ENCODE measurements at places on chromosomes 11 and 22.
A peak's percentile ranks its signal among the peaks of the same experiment; 100 is the strongest.

DNA sequence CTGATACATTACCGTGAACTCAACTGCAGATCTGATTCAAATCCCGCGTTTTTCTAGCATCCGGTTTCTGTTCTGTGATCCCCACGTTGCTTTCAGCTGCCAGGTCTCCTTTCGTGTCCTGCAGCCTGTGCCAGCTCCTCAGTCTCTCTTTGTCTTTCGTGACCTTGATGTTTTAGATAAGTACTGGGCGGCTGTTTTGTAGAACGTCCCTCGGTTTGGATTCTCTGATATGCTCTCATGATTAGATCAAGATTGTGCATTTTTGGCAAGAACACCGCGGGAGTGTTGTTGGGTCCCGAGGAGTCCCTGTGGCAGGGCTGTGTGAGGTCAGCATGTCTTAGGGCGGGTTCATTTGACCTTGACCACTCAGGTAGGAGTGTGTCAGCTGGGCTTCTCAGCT, 38.6 kb downstream of the KCNQ1 start:
- no peak for DNase-seq

- no peak for DNase-seq
Observed at GRCh38 chr11:31932879-31933278, 121.8 kb upstream of the PAX6 start.

DNA sequence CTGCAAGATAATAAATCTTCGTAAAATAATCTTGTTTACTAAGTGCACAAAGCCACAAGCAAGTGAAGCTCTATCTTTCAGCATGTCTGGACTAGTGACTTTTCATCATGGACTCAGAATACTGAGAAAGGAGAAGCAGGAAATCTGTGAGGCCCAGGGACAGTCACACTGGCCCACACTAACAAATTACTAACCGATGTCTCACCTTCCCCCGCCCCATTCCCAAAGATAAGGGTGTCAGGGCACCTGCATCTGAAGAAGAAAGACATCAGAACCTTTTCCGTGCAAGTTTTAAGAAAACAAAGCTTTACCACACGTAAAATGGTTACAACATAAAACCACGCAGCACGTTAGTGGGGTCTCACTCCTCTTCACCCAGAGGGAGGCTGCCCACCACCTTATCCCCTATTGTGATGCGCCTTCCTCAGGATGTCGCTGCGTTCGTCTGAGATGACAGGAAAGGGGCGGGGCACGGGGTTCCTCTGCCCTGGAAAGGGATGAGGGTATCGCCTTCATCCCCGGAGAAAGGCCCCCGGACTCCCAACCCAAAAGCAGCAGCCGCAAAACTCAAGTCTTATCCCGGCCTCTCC, 616 bp downstream of the BTBD10 start:
- DNase-seq: peak; percentile 81

GRCh38 chr11:64620381-64620971, 29.5 kb downstream of the SLC22A12 start:
- DNase-seq: no peak

DNA sequence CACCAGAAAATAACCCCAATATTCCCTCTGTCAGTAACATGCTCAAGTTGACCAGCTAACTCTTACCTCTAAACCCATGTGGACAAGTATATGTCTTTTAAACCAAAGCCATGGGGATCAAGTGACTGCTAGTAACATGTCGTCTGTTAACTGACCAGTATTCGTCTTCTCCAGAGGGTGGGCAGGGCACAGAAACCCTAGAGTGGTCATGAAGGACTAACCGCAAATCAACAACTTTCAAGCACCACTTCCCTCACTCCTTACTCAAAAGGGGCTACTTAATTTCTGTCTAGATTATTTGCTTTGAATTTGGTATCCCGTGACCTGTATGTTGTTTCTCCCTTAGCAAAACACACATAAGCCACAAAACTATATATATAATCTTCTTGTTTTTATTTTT, 293.2 kb downstream of the SWAP70 start:
- DNase-seq: no peak

DNA sequence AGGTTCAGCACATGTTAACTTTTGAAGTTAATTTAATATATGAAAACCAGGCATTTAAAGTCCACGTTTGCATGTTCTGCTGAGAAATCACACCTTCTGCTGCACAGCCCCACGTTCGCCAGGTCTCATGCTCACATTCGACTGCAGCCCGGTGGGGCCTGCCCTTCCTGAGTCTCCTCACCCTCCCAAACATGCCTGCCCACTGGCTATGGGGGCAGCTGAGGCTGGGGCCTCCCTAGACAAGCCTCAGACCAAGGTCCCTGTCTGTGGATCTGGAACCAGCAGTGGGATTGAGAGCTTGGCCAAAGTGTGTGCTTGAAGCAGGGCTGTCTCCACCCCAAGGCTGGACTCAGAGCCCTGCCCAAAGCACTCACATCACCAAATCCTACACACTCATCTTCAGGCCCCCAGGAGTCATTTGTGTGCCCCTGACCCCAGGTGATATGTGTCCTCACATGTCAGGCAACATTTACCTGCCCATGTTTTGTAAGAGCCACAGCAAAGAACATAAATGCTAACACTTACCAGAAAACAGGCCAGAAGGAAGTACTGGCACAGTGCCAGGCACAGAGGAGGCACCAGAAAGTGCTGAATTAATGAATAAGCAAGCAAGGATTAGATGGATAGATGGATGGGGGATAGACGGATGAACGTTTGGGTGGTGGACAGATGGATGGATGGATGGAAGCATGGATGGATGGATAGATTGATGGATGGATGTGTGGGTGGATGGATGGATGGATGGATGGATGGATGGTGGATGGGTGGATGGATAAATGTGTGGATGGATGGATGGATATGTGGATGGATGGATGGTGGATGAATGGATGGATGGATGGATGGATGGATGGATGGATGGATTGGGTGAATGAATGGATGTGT, 9.4 kb upstream of the FADD start:
- no peak for DNase-seq

GRCh38 chr22:50447576-50448551, 27.0 kb downstream of the SBF1 start:
- no peak for DNase-seq

DNA sequence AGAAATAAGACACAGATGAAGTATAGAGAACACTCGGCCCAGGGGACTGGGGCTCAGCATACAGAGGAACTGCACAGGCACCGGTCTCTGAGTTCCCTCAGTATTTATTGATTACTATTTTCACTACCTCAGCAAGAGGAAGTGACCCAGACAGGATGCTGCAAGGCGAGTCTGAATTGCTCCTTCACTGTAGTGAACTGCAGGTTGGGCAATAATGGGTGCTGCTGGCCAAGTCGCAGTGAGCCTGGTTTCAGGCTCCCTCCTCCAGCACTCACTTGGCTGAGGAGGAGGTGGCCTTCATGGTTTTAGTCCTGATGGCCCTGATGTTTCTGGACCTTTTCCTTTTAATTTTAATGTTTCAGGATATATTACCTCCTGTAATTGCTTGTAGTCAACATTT, 10.4 kb downstream of the OR52K2 start:
- DNase-seq: no peak

- DNase-seq: no peak
Observed at GRCh38 chr22:36816636-36817524, at the start of gene PVALB. PVALB (minus strand) TSS chr22:36817035; CDS start chr22:36817005, 30 bp downstream.

GRCh38 chr11:110479108-110480101, 49.7 kb downstream of the FDX1 start:
- DNase-seq: no peak

GRCh38 chr22:20840646-20841371, 17.8 kb downstream of the PI4KA start:
- DNase-seq: peak; percentile 62

DNA sequence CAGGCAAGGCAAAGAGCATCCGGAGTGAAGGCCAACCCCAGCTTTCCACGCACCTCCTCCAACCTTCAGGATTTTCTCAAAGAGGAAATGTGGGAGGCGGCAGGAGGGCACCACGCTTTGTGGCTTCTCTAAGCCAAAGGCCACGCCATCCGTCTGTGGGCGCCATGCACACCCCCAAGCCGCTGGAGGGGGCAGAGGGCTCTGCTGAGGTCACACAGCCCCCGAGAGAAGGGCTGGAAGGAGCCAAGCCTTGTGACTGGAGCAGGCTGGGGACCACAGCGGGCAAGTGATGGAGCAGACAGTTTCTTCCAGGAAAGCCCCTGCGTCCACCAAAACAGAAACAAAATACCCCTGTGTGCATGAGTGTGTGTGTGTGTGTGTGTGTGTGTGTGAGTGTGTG, 527.4 kb downstream of the BRD1 start:
- DNase-seq: peak; percentile 5

- peak; percentile 44 for DNase-seq
Observed at GRCh38 chr22:44337678-44338004, 24.9 kb upstream of the SHISAL1 start.

DNA sequence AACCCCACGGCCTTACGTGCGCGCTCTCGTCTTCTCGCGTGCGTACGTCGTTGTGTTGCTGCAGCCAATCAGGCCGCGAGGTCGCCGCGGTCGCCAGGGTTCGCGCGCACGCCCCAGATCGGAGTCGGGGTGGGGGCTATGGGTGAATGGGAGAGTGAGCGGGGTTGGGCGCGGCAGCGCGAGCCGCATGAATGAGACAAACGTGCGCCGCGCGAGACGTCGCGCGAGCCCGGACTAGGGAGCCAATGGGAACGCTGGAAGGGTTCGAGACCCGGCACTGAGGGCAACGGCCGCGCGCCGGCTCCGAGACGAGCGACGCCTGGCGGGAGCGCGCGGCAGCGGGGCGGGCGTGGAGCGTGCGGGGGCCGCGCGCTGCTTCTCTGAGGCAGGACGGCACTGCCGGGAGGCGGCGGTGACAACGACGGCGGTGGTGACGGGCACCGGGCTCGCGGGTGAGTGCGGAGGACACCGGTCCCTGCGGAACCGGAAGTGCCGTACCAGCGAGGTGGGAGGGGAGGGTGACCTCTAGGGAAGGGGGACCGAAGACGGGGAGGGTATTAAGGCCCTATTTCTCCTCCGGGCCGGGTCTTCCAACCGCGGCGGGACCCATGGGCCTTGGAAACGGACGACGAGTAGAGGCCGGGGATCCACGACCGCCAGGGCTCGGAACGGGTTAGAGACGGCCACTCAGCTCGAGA, at the start of gene ZDHHC5:
ZDHHC5 (plus strand) TSS at position 379 of the 698 bp plus-strand sequence. CDS start 4,977 bp downstream, outside the sequence.
- DNase-seq: peak; percentile 99

DNA sequence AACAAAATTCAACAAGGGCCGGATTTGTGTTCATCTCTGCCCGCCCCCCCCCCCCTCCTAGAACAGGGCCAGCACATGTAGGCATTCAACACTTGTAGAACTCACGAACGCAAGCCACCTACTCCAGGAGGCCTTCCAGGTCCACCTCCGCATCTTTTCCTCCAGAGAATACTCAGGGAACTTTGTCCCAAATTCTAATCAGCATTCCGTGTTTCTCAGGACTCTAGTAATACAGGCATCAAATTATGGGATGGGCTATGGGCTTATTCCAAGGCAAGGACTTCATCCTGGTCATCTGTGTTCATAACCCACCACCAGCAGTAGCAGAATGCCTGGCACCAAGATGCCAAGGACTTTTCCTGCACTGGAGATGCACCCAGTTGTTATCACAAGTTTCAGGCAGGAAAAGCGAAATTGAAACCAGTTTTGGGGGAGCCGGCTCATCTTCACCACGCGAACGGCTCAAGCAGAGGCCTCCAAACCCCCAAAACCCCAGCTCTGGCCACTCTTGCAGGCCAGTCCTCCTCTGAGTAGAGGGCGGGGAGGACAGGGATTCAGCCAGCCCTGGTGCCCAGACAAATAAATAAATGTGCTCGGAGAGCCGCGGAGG, 462 bp downstream of the UBE2L6 start:
- no peak for DNase-seq

GRCh38 chr11:116541460-116541859, 231.3 kb downstream of the BUD13 start:
- no peak for DNase-seq

DNA sequence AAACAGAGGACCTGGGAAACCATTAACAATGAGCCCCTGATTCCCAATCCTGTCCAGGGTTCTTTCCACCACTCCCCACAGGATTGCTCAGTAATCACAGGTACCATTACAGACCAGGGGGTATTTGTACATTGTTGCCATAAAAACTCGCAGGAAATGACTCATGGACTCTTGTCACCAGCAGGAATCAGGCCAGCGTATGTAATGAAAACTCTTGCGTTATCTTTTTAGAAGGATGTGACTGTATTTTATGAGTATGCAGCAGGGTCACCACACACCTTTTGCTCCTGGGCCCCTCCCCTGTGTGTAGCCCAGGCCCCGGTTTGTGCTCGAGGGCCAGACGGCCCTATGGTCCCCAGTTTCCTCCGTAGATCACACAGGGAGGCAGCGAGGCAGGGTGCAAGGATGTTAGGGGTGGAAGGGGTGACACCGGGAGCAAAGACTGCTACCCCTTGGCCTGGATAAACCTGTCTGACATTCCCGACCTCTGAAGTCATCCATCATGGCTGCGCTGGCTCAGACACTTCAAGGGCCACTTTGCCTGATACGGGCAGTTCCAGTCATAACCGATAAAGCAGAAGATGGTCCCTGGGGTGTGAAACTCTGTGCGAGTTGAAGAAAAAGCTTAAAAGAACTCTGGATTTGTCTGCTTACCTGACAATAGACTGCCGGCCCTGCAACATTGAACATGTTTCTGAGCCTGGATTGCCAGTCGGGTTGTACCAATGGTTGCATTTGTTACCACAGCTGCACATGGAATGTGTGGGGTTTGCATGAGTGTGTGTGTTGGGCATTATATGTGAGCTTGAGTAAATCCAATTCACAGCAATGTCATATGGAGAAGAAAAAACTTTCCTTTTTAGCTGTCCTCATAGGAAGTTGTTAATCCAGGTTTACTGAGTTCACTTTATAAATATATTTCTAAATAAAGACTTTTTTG, 56.9 kb downstream of the MICAL2 start:
- DNase-seq: peak; percentile 65

DNA sequence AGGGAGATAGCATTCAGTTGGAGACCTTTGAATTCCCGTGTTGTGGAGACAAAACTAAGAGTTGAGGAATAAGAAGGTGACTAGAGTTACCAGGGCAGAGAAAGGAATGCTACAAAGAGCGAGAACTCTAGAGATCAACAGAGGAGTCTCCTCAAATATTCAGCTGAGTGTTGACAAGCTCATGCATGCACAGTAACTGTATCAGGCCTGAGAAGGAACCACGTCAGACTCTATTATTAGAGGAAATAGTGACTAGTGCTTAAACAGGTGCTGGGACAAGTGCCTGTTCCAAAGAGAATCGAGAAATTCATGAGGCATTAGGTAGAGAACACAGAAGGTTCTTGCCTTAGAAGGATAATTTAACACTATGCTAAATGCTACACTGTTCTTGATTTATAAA, 333.8 kb upstream of the CHORDC1 start:
- no peak for DNase-seq

GRCh38 chr11:12218909-12219308, 108.5 kb downstream of the MICAL2 start:
- no peak for DNase-seq

DNA sequence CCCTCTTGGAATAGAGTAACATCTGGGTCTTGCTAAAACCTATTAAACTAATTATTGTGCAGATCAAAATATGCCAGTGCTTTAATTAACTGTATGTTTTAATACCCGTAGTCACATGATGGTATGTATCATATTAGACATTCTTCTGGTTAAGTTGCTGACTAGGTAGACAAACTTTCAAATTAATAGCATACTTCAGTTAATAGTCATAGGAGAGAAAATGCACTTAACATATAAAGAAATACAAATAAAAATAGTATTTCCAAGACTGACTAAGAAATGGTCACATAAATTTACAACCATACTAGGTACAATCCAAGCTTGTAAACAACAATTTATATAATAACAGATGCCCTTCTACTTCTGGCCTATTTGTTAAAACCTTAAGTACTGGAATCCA, 7.6 kb upstream of the EXPH5 start:
- no peak for DNase-seq

GRCh38 chr11:19579957-19580356, 132.7 kb upstream of the NAV2 start:
- no peak for DNase-seq

Data from stimulated activated CD8-positive, alpha-beta memory T cell treated with anti-CD3 and anti-CD28 coated beads, Interleukin-4, amount 100 ng/mL, for 48 hours (primary cell).